ENCODE measurements at places on chromosomes 3 and 15. TPM values are rescaled to one million over a fixed set of nuclear protein-coding genes. Genes with fewer than 3 reads are reported as not detected.

GRCh38 chr3:18079739-18080138 lies 337.3 kb upstream of the TBC1D5 start:
- no peak for DNase-seq

DNA sequence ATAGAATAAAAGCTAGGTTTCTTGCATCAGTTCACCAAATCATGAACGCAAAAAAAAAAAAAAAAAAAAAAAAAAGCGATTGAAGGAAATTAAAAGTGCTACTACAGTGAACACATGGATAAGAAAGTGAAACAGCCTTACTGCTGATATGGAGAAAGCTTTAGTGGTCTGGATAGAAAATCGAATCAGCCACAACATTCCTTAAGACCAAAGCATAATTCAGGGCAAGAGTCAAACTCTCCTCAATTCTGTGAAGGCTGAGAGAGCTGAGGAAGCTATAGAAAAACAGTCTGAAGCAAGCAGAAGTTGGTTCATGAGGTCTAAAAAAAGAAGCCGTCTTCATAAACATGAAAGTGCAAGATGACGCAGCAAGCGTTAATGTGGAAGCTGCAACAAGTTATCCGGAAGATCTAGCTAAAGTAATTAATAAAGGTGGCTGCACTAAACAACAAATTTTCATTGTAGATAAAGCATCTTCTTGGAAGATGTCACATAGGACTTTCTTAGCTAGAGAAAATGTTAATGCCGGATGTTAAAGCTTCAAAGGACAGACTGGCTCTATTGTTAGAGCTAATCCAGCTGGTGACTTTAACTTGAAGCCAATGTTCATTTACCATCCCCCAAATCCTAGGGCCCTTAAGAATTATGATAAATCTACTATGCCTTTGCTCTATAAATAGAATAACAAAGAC lies 19.2 kb downstream of the P3H2 start:
- no peak for DNase-seq

- DNase-seq, result no peak
Observed at GRCh38 chr3:39154280-39155021, 1.1 kb upstream of the CSRNP1 start.

- peak; percentile 79 for DNase-seq
Observed at GRCh38 chr3:176767385-176767784, 429.9 kb downstream of the TBL1XR1 start.

Gene GOLGA6B
- not detected for total RNA-seq

Gene LRRC31
- total RNA-seq, result 2.9 TPM

Data from mucosa of gallbladder (tissue), 1 donor.